ENCODE measurements at places on chromosomes 5 and 9.

GRCh38 chr5:170493028-170493820, 10.6 kb upstream of the KCNIP1 start:
- no peak for DNase-seq

- DNase-seq: no peak
Observed at GRCh38 chr5:179758955-179759354, 26.3 kb downstream of the MAML1 start.

- DNase-seq: no peak
Observed at GRCh38 chr5:59020611-59021285, 437.9 kb downstream of the RAB3C start.

DNA sequence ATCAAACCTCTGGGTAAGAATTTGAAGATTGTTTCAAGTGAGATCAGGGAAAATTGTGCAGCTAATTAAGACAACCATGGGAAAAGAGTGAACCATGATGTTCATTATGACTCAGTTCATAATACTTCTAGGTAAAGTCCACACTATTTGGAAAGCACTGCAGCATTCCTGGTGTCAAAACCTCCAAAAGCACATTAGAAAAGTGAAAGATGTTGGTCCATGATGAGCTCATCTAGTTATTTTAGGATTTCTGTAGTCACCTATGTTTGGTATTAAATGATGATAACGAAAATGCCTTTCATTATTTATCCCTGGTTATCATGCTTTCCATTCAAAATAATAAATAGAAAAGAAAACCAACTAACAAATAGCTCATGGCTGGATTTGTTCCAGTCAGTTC, 49.1 kb downstream of the PTCD2 start:
- no peak for DNase-seq

DNA sequence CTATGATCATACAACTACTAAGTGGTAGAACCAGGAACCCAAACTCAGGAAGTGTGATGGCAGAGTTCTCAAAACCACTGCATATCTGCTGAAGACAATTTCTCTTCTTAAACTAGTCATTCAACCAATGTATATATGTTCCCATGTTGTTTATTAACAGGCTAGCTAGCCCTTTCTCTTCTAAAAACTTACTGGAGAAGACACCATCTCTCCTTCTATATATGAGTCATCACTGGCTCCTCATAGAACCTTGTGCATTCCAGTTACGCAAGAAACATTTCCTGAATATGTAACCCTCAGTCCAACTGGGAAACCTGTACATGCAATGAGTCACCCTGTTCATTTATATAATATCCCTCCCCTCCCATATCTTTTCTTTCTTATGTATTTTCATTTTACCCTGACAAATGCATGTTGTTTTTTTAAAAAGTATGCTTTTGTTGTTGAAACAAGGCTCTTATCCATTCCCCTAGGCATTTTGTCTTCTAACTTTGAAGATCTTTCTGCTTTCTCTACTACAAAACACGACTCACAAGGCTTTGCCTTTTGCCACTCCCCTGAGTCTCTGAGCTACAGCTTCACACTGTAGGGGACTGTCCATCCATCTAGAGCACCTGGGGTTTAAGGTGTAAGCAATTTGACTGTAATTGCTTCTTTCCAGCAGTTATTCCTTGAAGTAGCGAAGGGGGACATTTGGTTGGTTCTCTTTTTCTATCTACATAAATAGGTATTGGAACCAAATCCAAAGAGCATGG, 119.5 kb downstream of the ANXA1 start:
- no peak for DNase-seq

DNA sequence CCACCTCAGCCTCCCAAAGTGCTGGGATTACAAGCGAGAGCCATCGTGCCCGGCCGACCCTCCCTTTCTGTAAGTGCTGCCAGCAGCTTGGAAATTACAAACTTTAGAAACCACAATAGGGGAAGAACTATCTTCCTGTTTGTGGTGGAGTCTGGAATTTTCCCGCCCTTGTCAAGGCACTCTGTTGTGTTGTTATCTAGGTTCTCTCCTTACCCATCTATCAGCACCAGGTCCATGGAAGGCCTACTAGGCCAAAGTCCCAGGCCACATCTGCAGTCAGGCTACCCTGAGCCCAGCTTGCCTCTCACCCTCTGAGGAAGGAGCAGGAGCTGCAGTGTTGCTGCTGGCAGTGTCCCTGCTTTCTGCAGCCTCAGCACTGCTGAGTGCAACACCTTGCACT, 214.9 kb downstream of the MCTP1 start:
- DNase-seq: no peak

- DNase-seq: no peak
Observed at GRCh38 chr9:13800776-13801175, 513.2 kb downstream of the NFIB start.

- DNase-seq: no peak
Observed at GRCh38 chr9:70481471-70481870, 67.0 kb upstream of the KLF9 start.

GRCh38 chr9:114669961-114670360, 12.0 kb downstream of the TEX48 start:
- DNase-seq: no peak

DNA sequence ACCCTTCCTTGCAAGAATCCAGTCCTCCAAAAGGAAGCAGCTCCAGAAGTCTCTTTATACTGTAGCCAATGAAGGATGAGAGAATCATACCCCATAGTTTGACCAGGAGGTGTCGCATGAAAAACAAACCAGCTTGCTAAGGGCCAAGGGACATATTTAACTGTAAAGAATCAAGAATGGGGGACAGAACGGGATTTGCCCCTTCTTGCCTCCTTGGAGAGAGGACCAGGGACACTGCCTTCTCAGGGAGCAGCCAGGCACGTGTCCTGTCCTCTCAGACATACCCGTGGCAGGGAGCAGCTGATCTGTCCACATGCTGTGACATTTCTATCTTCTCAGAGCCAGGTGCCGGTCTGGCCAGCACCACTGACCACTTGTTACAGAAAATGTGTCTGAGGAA, 11.7 kb downstream of the PRUNE2 start:
- no peak for DNase-seq

DNA sequence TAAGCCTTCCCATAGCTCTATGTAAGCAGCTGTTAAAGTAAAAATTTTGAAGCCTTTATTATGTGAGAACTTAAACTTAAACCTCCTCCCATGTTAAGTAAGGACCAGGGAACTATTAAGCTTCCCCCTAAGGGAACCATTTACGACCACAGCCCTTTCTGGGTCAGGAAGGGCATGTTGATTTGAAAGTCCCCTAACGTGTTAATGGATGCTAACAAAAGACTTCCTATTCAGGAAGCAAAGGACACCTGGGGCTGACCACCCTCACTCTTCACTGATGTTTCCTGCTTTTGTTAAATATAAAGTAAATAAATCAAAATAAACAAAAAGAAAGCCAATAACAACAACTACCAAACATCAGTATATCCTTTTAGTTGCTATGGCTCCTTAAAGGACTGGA, 170.6 kb upstream of the RFX3 start:
- DNase-seq: no peak
